OCI-M1 (cell line): ENCODE measurements at places on chromosomes 11 and 22.

DNA sequence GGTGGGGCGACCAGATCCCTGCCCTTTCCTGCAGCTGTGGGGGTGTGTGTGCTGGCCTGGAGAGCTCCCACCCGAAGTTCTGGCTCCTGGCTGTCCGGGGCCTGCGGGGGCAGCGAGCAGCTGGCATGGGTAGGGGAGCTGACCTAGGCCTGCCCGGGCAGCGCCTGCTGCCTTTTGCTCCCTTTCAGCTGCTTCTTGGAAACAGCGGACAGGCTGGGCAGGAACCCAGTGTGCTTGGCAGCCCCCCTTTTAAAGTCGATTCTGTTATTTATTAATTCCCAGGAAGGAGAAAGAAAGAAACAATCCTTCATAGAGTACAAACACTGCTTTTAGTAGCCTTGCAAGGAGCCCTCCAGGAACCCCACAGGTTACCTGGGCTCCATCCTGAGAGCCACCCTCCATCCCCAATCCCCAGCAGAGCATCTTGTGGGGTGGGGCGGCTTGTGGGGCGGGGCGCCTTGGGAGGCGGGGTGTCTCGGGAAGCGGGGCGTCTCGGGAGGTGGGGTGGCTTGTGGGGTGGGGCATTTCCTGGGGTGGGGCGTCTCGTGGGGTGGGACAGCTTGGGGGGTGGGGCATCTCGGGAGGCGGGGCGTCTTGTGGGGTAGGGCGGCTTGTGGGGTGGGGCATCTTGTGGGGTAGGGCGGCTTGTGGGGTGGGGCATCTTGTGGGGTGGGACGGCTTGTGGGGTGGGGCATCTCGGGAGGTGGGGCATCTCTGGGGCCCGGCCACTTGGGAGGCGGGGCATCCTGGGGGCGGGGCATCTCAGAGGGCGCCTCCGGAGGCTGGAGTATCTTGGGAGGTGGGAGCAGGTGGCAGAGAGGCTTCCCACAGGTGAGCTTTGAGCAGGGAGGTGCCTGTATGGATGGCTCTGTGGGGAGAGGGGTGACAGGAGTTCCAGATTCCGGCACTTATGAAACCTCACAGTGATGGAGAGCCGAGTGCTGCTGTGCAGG, 7.0 kb downstream of the CD81 start:
- DNase-seq: no peak

DNA sequence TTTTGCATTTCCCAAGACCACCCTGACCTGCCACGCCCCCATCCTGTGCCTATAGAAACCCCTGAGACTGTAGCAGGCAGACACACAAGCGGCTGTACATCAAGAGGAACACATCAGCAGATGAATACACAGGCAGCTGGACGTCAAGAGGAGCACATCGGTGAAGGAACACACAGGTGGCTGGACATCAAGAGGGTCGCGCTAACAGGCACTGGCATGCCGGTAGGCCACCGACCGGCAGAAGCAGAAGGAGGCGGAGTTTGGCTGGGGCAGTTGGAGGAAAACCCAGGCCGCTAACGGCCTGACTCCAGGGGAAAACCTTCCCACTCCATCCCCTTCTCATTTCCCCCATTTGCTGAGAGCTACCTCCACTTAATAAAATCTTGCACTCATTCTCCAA, 5.4 kb upstream of the IPO7 start:
- DNase-seq: no peak

GRCh38 chr11:2574043-2574552, 125.7 kb downstream of the KCNQ1OT1 start:
- no peak for DNase-seq

GRCh38 chr11:38315151-38315550, 1717.1 kb upstream of the RAG2 start:
- no peak for DNase-seq

DNA sequence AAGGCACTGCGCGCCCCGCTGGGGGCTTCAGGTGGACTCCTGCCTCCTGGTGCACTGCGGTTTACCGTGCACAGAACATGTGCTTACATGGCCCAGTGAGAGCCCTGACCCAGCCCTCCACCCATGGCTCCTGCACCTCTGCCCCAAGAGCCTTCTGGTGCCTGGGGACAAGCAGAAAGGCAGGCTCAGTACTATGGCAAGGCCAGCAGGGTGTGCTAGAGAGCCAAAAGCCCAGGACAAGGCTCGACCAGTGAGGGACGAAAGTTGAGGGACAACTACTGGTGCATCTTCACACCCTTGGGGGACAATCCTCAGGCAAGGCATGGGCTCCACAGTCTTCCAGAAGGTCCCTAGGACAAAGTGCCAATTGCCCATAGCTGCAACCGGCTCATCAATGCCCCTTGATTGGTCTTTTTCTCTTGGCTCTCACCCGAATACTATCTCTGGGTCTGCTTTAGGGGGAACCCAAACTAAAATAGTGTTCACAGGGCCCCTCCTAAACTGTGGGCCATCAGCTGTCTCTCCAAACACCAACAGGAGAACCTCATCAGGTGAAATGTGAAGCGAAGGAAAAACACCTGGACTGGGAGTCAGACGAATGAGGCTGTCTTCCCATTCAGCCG, 13.5 kb downstream of the PGA5 start:
- peak; percentile 73 for DNase-seq

- DNase-seq: no peak
Measured at GRCh38 chr11:41113160-41113559, 346.3 kb downstream of the LRRC4C start.
